ENCODE measurements at places on chromosomes 5 and 9.
A peak's percentile ranks its signal among the peaks of the same experiment; 100 is the strongest.

DNA sequence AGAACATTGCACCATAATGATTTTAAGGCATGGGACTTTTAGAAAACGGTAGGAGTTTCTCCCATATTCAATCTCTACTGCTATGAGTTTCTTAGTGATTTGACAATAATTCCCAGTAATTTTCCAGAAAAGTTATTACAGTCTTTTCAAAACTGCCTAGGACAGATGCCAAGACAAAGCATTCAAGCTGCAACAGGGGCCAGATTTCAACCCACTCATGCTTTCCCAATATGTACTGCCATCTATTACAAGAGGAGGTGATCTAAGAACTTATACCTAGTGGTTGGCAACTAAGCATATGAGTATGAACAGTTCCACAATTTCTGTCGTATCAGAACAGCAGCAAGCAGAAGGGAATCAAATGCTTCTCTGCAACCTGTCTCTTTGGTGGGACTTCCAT is 95.1 kb upstream of the TMED7 start:
- no peak for DNase-seq

GRCh38 chr5:139177809-139178588 is 20.2 kb downstream of the SIL1 start:
- DNase-seq, result peak; percentile 31

GRCh38 chr5:23930985-23931384 is 423.6 kb downstream of the PRDM9 start:
- no peak for DNase-seq

DNA sequence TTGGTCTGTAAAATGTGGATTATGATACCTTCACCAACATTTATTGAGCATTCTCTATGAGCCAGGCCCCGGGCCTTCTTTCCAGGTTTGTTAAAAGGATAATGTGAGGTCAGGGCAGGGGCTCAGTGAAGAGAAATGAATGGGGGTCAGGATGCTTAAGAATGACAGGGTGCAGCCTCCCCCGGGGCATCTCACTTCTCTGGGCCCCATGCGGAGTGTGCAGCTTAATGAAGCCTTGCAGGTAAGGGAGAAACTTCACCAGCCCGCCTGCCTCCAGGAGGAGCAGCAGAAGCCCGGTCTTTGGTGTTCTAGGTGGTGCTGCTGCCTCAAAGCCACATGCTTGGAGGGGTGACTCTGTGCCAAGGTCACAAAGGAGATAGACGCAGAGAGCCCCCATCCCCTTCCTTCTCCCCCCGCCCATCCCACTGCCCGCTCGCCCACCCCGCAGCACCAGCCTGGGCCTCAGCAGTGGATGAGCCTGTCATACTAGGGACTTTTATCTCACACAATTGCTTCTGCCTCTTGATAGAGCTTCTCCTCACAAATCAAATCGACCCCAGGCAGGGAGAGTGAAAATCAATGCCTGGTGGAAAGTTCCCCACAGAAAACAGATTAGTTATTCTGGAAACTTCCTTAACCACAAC is 244.8 kb downstream of the PBX3 start:
- no peak for DNase-seq

DNA sequence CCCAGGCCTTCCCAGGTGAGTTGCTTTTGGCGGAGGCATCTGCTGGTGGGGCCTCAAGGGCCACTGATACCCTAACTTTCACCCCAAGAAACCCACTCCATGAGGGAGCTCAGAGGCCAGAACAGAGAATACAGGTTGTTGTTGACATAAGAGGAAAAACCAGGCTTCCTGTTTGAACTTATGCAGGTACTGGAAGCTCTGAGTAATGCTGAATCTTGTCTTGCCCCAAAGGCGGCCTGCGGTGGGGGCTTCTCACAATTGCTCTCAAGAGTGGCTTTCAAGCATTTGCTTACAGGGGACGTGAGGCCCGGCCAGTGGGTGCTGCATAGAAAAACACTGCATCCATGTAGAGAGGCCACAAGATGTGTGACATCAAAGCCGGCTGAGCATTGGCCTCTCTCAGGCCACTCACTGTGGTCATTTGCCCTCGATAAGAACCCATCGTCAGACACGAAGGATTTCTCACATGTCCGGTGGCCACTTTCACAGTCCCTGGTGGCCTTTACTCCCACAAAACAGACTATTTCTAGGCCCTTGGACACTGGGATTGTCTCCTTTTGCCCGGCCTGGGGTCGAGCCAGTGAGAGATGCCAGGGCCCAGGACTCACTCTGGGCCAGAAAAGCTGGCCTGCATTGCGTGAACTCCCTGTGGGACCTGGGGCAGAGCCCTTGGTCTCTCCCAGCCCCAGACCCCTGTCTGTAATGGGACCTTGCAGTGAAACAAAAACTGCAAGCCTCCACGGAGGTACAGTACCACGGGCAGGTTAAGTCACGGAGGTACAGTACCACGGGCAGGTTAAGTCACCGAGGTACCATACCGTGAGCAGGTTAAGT is 34.5 kb upstream of the TCF7 start:
- no peak for DNase-seq

GRCh38 chr5:77588175-77588574 is 50.3 kb downstream of the OTP start:
- DNase-seq, result no peak

GRCh38 chr9:11893331-11893730 is 799.9 kb upstream of the TYRP1 start:
- no peak for DNase-seq

- no peak for DNase-seq
These were observed 128.3 kb downstream of the PCSK5 start for GRCh38 chr9:76018761-76019160.

DNA sequence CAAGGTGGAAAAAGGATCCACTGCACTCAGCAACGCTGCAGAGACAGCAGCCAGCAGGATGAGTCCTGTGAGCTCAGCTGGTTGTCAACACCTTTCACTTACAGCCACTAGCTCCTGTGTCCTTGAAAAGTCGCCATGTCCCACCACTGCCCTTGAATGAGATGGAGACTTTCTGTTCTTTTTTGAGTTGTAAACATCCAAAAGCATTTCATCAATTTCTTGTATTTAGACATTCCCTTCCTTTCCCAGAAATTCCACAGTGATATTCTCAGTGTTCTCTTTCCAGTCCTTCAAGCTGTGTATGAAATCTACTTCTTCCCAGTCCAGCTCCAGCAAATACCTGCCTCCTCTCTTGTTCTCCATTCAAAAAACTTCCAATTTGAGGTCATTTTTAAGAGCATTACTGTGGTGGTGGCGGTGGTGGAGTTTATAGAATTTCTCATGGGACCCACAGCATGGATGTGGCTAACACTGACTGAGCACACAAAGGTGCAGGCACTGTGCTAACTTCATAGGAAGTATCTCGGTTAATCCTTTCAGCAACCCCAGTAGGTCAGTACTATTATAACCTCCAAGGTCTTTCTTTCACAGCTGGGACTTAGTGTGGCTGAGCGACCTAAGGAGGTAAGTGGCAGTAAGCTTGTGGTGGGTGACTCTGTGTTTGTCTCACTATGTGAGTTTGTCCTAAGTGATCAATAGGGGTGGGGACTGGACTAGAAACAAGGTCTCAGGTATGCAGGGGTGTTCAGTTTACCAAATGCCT is 15.0 kb upstream of the GPX3 start:
- no peak for DNase-seq

DNA sequence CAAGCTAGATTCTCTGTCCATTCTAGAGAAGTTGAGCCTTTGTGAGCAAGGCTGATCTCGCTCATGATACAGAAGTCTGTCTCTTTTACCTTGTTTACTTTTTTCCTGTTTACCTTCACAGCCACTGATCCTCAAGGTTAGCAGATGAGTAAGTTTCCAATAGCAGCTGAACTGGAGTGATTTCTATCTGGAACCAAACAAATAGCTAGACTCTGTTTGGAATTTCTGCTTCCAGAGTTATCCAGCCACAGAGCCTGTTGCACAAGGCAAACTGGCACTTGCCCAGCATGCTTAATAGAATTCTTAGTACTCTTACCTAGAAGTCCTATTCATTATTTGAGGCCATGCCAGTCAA is 12.8 kb upstream of the PANK3 start:
- DNase-seq, result no peak

GRCh38 chr5:57895766-57896165 is 413.2 kb upstream of the ACTBL2 start:
- no peak for DNase-seq

GRCh38 chr9:135165003-135165711 is 77.7 kb downstream of the OLFM1 start:
- DNase-seq, result no peak

GRCh38 chr5:142506756-142507155 is 179.1 kb downstream of the FGF1 start:
- DNase-seq, result no peak

DNA sequence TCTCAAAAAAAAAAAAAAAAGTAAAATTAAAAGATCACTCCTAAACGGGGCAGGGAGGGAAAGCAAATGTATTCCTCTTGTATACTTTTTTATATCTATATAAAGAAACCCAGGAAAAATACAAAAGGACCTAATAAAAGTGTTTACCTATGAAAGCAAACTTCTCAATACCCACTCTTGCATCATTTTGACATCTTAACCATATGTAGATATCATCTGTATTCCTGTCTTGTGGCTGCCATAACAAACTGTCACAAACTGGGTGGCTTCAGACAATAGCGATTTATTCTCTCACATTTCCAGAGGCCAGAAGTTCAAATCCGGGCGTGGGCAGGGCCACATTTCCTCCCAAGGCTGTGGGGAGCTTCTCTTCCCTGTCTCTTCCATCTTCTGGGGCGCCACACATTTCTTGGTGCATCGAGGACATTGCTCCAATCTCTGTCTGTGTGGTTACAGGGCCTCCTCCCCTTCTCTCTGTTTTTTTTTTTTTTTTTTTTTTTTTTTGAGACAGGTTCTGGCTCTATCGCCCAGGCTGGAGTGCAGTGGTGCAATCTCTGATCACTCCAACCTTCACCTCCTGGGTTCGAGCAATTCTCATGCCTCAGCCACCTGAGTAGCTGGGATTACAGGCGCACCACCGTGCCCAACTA is 58.4 kb upstream of the IL17B start:
- DNase-seq, result no peak

DNA sequence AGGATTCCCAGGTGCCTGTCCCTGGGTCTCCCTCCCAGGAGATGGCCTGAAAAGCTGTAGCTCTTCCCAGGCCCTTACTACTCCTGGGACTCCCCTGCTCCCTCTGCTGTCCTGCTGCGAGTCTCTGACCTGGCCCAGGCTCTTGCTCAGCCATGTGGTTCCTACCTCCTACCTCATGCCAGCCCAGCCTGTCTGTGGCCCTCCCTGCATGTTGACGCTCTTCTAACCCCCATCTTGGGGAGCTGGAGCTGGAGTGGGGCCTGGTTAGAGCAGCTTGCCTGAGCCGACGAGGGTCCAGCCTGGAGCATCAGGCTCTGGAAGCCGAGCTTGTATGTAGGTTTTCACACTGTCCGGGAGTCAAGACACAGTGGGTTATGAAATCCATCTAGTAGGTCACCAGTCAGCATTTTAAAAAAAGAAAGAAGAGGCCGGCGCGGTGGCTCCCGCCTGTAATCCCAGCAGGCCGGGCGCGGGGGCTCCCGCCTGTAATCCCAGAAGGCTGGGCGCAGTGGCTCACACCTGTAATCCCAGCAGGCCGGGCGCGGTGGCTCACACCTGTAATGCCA is 244.4 kb downstream of the FANCC start:
- no peak for DNase-seq

GRCh38 chr9:76654051-76654461 is 110.2 kb upstream of the PCA3 start:
- no peak for DNase-seq

GRCh38 chr9:133201424-133202144 is 7.5 kb downstream of the OBP2B start:
- DNase-seq, result no peak

DNA sequence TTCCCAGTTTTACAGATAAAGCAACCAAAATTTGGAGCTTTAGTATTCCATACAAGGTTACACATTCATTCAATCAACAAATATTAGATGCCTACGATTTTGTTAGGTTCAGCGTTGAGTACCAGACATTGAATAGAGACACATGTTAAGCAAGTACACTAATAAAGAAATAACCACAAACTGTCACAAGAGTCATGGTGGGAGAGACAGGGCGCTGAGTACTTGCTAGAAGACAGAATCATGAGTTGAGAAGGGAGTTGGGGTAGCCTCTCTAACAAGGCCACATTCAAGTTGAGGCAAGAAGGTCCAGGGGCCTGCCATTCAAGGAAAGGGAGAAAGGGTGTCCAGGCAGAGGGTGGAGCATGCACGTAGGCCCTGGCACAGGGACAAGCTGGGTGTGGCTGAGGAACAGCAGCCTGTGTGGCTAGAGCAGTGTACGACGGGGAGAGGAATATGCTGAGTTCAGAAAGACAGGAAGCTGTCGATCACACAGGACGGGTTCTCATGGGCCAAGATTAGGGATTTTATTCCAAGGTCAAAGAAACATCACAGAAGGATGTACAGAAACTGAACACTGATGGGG is 17.0 kb downstream of the CDK5RAP2 start:
- peak; percentile 79 for DNase-seq

DNA sequence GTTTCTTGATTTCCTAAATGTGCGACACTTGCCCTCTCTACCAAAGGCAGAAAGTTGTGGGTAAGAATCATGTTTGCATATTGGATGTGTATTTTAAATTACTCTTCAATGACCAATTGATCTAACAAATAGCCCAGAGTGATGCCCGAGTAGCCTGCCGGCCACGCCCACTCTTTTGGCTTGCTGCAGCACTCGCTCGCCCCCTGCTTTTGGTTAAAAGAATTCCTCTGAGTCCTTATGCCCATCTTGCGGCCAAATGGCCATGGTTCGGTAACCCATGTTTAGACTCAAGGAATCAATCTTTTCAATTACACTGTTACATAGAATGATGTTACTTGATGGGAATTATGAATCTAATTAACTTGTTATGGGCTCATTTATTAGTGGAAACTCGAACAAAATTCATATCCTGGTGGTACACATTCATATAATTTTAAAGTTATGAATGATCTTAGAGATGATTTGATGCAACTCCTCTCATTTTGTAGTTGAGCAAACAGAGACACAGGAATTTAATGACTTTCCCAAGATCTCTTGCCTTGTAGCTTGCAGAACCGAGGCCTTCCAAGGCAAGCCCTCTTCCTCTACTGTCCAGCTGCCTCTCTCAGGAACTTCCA is 36.5 kb downstream of the PPIC start:
- peak; percentile 80 for DNase-seq

GRCh38 chr9:128770286-128771030 is 1.3 kb downstream of the ZER1 start:
- no peak for DNase-seq

DNA sequence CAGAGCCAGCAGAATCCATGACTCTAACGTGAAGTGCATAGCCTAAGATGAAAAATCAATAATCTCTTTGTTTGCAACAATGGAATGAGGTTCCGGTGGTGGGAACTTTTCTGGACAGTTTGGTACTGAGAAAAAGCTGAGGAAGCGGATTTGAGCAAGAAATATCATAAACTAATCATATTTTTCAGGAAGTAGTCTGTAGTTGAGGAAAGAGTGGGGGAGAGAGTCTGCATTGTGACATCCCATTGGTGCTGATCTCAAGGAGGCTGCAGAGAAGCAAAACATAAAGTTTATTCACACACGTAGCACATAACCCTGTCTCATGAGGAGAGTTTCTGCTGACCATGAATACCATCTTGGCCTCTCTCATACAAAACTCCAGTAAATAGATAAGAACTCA is 15.8 kb upstream of the FCHO2 start:
- DNase-seq, result no peak
